ENCODE measurements at places on chromosomes 6 and 20.

DNA sequence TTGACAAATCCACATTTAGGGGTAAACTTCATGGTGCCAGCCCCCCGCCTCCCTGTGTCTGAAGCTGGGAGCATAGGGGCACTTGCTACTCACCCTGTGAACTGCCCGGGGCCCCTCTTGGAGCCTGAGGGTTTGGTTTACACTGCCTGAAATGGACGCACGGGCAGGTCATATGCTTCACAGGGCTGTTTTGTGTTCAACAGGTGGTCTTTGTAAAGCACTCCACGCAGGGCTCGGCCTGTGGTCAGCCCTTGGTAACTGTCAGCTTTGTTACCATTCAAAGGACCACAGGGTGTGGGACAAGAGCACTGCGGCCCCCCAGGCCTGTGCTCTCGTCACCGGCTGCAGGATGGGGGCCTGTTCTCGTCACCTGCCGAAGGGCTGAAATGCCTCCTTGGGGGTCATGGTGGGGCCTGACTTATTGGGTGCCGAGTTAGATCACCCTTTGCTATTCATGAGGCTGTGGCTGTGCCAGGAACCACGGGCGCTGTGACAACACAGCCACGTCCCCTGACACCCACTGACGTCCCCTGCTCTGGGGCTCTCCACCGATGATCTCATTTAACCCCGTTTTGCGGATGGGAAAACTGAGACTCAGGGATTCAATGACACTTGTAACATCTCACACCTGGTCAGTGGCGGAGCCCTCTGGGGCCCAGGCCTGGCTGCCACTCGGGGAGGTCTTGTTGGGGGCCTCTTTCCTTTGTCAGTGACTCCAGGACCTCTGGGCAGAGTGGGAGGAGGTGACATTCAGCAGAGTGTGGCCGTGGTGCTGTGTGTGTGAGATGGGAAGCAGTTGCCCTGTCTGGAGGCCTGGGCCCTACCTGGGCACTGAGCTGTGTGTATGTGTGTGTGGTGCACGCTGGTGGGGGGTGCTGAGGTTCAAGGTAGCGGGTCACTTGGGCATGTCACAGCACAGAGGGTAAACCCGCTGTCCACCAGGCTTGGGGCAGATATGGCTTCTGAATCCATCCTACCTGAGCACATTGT is 24.9 kb downstream of the ZBP1 start:
- no peak for DNase-seq

DNA sequence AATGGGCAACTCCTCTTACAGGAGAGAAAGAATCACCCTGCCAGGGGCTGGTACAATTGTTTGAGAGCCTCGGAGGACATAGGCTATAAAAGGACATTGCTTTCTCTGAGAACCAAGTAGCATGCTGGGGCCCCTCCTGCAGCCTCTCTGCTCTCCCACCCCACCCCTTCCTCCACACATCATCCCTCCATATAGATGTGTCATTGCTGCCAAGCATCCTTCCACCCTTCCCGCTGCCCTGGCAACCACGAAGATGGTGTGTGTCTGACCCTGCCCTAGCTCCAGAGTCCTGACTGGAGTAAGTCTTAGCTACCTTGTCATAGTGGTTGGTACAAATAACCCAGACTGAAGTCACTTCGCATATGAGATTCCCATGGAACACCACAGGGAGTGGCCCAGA is 129.7 kb downstream of the SNX5 start:
- DNase-seq: no peak

- DNase-seq: no peak
Observed at GRCh38 chr6:19128701-19129100, 708.5 kb upstream of the ID4 start.

- no peak for DNase-seq
Observed at GRCh38 chr20:62872184-62872847, 10.7 kb upstream of the TCFL5 start.

DNA sequence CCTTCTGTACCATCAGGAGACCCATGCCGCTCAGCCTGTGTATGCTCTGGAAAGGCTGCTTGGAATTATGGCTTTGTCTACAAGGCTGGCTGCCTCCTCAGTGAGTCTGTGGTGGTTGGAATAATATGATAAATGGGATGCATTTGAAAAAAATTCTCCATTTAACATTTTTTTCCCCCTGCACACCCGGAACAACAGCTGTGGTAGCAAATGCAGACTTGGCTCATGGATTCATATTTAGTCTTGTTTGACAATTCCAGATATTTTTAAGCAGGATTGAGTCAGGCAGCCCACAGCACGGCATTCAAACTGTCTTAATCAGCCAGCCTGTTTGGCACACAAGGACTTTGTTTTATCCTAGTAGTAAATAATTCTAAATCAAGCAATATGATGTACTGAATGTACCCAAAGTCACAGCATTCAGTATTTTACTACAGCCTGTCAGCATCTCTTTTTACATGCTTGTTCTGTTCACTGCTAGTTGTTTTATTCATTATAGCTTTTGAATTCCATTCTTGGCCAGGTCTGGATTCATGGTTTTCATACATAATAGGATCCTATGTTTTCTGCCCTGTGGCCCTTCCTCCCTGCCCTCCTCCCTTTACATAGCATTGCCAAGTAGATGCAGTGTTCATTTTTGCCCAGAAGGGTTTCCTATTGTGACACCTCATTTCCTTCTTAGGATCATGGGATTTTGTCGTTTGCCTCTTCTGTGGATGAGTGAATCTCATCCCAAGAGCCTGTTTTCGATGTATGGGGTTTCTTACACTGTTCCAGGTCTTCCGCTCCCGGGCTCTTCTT is 68.1 kb downstream of the LRRC1 start:
- no peak for DNase-seq

DNA sequence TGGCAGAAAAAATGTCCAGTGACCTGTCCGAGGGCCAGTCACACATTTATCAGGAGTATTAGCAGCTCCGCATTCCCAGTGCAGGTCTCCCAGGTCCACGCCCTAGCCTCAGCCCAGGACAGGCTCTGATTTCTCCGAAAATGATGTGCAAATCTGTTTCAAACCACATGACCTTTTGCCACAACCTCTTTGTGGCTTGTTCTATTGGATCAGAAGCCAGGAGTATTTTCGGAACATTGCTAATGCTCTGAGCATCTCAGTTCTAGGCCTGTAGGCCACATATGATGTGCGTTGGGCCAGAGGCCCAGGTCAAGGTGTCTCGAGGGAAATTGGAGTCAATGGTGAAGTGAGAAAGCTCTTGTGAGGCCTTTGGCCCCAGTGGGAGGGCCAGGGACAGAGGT is 40.4 kb downstream of the SNX5 start:
- no peak for DNase-seq

- no peak for DNase-seq
Observed at GRCh38 chr6:14555804-14556203, 438.2 kb downstream of the CD83 start.

- no peak for DNase-seq
Observed at GRCh38 chr6:45880159-45880558, 135.5 kb downstream of the CLIC5 start.

- DNase-seq: no peak
Observed at GRCh38 chr20:62475027-62475771, 596 bp downstream of the GATA5 start.

DNA sequence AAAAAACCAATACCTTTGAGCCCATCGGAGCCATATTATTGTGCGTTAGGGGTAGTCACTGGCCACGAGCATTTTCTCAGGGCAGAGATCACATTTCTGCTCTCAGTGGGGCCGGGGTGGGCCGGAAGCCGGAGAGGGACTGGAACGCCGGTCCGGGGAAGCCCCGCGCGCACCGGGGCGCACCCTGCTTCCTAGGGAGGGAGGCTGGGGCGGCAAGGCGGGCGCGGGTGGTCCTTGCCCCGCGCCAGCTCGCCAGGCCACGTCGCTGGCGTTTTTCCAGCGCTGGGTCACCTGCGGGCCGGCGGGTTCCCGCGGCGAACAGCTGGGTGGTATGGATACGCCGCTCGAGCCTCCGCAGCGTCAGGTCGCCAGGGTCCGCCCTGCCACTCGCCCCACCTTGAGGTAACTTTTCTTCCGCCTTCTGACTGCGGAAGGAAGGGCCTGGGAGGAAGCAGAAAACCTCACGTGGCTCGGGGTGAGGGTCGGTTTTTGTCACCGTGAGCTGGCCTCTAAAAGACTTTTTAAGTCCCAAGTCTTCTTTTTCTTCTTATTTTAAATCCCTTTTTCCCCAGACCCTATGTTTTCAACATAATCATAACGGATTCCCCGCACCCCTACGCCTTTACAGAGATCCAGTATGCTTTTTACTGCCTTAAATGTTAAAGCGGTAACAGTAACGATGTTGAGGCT is 2.7 kb upstream of the EEF1A1 start:
- DNase-seq: peak; percentile 2

GRCh38 chr6:168277274-168277669 is 42.3 kb downstream of the DACT2 start:
- no peak for DNase-seq

DNA sequence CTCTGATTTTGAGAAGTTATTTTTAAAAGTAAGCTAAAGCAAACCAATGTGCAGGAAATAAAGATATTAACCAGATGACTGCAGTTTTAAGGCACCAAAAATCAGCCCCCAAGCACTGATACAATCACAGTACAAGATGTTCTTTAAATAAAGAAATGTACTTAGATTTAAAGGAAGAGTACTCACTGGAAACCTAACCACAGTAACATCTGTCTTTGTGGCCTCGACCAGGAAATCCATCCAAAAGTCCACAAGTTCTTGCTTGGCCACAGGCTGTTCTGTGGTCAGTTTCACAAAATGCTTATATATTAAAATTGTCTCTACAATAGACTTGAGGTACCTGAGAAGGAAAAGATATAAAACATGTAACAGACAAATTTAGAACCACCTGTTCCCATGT is 105.9 kb upstream of the MAP7 start:
- no peak for DNase-seq

GRCh38 chr20:61857414-61857775 is 208.3 kb downstream of the TAF4 start:
- DNase-seq: no peak

- DNase-seq: no peak
Observed at GRCh38 chr6:152341596-152341995, 295.6 kb downstream of the SYNE1 start.

DNA sequence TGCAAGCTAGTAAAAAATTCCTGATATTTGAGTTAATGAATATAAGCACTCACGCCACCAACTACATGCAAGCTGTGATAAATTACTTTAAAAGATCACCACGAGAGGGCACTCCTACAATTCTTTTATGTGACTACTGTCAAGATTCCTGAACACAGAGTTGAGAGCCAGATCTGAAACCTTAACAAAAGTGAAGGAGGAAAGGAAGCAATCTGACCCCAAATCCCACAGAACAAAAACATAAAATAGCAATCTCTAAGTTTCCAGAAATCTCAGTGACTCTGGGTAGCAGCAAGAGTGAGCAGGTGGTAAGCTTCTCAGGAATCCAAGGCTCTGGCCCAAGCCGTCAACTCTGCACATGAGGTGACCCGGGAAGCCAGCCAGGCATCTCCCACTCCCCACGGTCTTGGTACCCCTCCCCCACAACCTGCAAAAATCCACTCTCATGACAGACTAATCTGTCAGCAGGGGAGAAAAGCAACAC is 55.1 kb downstream of the STAU1 start:
- DNase-seq: no peak

DNA sequence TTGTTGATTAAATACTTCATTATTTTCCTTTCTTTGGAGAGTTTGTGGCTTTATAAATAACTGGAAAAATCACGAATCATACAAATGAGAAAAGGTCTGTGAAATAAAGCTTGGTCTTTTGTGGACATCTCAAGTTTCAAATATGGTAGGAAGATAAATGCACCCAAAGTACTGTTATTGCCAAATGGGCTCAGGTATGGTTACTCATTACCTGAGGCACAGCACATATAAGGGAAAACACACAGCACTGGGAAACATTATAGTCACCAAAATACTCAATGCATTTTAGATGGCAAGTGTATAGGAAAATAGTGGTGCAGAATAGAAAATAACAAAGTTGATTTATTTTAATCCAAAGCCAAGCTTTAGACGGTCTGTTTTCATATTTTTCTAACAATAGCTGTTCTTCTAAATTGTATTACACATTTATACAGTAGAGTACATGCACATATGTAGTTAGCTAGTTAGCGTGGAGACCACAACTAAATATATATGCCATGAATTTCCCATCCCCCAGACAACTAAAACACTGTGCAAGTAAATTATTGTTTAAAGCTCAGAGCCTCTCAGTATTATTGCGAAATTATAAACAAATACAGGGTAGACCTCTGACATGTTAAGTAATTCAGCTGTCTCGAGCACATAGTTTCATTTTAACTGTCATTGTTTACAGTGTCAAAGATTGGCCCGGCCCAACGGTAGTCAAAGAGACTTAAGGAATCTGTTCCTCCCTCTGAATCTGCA is 336.0 kb downstream of the SYNE1 start:
- DNase-seq: no peak

DNA sequence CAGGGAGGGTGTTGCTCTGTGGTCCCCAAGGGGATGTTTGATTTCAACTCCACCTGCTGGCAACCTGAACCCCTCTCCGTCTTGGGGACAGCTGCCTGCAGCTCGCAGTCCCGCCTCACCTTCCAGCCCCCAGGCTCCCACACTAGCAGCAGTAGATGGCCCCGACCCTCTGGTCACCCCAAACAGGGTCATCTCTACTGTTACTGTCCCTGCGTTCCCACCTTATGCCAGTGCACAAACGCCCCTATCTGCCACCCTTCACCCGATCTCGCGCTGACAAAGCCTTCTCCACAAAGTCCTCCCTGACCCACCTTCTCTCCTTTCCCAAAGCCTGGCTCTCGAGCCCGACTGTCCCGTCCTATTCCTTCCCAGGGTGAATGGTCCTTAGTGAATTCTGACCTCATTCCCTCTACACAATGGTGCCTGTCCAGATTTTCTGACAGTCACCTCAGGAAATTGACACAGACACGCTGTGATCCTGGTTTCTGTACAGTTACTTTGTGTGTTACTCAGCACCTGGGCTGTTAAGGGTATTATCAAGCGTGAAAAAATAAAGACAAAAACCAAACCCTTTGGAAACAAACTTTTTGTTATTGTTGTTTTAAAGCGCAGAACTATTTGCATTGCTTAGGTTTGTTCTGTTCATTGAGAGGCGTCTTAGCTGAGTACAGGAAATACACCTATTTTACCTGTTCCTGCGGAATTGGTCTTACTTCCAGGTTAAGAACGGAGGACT is 728 bp downstream of the FUT9 start:
- peak; percentile 69 for DNase-seq

GRCh38 chr6:5729080-5729434 is 277.7 kb downstream of the NRN1 start:
- DNase-seq: no peak

DNA sequence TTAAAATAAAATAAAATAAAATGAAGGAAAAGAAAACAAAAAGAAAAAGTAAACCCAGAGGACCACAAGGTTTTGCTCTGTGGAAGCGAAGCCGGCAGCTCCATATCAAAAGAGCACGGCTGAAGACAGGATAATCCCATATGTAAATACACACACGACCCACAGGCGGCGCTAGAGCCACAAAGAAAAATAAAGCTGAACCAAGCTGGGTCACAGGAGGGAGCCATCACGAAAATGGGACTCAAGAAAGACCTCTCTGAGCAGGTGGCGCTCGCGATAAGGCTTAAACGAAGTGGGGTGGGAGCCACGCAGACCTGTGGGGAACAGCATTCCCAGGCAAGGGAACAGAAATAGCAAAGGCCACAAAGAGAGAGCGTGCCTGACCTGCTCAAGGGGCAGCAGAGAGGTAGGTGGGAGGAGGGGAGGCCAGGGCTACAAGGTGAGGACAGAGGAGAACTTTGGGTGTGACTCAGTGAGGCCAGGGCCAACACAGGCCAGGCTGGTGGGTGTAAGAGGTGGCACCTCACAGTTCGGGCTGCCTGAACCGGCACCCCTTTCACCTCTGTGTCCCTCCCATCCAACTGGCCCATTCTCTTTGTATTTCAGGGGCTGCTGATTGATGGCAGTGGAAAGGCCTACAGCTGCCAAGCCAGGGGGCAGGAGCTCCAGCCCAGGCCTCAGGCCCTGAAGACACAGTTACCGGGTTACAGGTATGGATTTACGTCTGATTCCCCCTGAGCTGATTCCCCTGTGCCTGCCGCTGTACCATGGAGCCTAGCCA is 26.0 kb downstream of the PTGIS start:
- DNase-seq: no peak

Measured in caudate nucleus (tissue), 63 donors.